NCI-H2227 treated with DMSO at 0.1 percent for 48 hours (cell line): ENCODE measurements at places on chromosomes 7 and 10.

- no peak for DNase-seq
Measured at GRCh38 chr10:79340646-79341244, 6.5 kb upstream of the PPIF start.

DNA sequence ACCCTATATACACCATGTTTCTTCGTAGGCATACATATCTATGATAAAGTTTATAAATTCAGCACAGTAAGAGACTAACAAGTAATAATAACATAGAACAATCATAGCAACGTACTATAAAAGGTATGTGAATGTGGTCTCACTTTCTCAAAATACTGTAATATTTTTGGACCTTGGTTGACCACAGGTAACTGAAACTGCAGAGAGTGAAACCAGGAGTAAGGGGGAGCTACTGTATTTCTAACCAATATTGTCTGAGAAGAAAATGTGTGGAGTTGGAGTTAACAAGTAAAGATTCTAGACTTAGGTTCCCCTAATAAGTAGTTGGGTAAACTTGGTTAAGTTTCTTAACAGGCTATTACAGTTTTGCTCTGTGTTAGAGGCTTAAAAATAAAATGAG lies 72.1 kb downstream of the GNAI1 start:
- no peak for DNase-seq

DNA sequence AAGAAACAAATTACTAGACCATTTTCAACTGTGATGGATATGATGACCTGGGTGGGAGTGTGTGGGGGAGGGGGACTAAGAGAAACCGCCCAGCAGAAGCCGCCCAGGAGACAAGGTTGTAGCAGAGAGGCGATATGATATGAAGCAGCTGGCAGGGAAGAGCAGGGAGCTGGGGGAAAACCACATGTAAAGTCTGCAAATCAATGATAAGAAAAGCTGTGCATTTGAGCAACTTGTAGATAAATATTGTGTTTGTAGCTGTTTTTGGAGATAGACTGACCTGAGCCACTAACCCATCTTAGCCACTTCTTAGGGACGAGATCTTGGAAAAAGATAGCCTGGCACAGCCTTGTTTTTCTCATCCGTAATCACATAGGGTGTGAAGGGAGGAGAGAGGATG lies 252.6 kb downstream of the SEC23IP start:
- DNase-seq: no peak

DNA sequence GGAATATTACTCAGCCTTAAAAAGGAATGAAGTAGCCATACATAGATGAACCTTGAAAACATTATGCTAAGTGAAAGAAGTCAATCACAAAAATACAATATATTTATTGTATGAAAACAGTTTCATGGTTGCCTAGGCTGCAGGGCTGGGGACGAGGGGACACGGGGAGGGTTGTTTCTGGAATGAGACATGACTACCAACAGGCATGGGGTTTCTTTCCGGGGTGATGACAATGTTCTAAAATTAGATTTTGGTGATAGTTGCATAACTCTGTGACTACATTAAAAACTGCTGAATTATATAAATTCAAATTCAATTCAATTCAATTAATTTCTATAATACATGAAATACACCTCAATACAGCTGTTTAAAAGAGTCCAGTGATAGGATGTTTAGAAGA lies 88.0 kb downstream of the ARHGAP22 start:
- no peak for DNase-seq

DNA sequence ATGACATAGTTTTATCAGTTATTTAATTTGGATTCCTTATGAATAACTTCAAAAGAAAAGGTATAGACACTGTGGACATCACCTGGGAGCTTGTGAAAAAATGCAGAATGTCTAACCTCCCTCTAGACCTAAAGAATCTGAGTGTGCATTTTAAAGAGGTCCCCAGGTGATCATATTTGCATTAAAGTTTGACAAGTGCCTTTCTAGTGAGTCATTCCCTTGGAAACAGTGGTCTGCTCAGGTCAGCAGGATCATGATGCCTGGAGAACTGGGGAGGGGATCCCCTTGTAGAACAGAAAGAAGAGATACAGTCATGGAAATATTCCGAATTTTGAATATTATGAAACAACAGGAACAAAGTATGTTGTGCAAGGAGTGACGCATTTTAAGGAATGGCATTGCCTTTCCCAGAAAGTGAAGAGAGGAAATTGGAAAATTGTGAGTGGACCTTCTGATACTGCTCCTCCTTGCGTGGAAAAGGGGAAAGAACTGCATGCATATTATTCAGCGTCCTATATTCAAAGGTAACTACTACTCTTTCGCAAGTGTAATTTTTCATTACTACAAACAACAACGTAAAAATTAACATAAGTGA lies 4.6 kb downstream of the STEAP2 start:
- no peak for DNase-seq

DNA sequence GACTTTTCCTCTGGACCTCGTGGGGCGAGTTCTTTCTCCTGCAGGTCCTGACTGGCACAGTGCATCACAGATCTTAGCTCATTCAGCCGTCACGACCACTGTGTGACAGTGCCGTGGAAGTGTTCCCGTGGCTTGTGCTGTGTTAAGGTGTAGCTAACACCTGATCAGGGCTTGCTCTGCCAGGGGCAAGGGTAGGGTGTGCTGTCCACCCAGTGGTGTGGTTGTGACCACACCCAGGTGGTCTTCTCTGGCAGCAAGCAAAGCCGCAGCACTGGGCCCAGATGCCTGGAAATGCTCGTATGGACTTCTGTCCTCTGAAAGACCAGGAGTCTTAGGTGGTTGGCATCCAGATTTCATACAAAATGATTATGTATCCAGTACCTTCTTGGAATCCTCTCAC lies 86.2 kb downstream of the GLRX3 start:
- DNase-seq: no peak

DNA sequence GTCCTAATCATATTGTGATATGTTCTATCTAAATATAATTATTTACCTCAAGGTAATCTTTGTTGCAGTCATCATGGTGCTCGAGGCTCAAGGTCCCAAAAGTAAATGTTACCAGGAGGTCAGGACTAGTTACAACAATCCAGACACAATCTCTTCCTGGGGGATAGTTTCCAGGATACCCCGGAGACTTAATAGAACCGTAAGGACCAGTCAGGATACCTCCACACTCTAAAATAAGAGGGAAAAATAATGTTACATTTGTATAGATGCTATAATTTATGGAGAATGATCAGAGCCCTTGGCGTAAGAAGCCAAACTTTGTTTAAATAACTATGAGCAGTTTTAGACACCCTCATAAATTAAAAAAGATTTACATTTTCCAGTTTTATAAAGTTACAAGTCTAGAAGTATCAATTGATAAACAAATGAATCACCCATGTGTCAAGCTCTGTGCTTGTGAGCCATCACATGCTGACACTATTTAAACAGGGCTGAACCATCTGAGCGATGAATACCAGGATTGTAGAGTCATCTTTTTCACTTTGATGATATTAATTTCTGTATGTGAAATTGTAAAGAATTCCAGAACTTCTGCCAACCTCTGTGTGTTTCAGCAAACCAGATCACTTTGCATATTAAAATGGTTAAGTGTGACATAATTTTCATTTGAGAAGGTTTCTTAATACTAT lies 41.3 kb downstream of the CUBN start:
- no peak for DNase-seq

- no peak for DNase-seq
Measured at GRCh38 chr7:120733835-120734234, 124.1 kb downstream of the TSPAN12 start.

GRCh38 chr10:86461963-86462804 lies 59.4 kb downstream of the WAPL start:
- DNase-seq: no peak

DNA sequence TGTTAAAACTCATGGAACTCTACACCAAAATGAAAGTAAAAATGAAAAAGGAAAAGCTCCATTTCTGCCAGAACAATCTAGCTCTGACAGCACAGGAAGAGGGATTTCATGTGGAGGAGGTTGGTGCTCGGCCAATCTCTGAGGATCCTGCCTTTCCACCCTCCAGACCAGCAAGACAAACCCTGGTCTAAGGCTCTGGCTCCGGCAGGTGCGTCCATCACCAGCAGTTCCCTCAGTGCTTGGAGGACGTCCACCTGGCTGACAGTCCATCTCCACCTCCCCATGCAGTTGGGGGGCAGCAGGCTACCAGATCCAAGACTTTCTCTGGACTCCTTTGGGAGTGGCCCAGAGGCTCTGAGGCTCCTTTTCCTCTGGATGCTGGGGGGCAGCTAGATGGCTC lies 25.0 kb upstream of the LOXL4 start:
- DNase-seq: no peak

DNA sequence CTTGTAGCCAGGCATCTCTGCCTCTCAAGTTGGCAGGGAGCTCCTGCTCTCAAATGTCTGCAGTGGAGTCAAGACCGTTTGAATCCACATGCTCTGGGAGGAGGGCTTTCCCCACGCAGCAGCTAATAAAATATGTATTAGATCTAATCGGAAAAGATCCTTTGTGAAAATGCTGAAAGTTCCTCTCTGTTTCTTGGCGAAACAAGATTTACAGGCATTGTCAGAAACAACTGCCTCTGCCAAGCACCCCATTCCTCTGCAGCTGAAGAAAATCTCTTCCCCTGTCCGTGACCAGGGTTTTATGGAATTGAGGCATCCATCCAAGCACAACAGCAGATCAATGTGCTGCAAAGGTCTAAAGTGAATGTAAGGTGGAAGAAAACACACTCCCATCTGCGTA lies 165.8 kb downstream of the TCERG1L start:
- no peak for DNase-seq

GRCh38 chr7:87475359-87476178 lies at the start of gene ABCB4:
Gene ABCB4, minus strand, starts transcription at chr7:87475680. Its CDS starts 215 bp downstream, at chr7:87475465.
- no peak for DNase-seq

DNA sequence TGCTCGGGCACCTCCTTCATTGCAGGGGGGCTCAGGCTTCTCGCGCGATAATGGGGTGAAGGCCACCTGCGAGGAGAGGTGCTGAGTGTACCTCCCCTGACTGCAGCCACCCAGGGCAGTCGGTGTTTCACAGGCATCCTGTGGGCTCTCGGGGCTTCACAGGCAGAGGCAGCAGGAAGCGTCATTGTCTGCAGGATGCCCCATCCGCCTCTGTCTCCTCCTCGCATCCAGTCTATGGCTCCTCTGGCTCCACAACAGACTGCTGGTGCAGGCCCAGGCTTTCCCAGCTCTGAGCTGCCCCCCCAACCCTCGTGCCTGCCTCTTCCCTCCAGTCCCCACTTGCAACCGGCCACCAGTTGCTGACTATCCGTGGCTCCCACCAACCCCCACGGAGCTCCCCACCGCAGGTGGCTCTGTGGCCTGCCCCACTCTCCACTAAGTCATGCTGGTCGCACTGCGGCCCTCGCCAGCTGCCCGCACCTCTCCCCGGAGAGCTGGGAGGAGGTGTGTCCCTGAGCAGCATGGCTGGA lies 36.5 kb downstream of the CAMK2B start:
- DNase-seq: no peak

- DNase-seq: peak; percentile 13
Measured at GRCh38 chr10:35416619-35417312, 80.5 kb downstream of the CCNY start.

DNA sequence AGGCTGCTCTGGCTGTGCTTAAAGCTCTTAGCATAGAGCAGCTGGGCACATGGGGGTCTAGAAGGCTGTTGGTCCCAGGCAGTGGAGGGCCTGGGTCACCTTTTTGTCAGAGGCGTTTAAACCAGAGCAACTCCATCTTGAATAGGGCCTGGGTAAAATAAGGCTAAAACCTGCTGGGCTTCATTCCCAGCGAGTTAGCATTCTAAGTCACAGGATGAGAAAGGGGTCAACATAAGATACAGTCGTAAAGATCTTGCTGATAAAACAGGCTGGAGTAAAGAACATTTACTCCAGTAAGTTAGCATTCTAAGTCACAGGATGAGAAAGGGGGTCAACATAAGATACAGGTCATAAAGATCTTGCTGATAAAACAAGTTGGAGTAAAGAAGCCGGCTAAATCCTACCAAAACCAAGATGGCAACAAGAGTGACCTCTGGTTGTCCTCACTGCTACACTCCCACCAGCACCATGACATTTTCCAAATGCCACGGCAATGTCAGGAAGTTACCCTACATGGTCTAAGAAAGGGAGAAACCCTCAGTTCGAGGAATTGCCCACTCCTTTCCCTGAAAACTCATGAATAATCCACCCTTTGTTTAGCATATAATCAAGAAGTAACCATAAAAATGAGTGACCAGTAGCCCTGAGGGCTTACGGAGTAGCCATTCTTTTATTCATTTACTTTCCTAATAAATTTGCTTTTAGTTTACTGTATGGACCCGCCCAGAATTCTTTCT lies 96.8 kb upstream of the PCBD1 start:
- DNase-seq: no peak

- DNase-seq: no peak
Measured at GRCh38 chr7:112533591-112533990, 52.8 kb downstream of the LSMEM1 start.

DNA sequence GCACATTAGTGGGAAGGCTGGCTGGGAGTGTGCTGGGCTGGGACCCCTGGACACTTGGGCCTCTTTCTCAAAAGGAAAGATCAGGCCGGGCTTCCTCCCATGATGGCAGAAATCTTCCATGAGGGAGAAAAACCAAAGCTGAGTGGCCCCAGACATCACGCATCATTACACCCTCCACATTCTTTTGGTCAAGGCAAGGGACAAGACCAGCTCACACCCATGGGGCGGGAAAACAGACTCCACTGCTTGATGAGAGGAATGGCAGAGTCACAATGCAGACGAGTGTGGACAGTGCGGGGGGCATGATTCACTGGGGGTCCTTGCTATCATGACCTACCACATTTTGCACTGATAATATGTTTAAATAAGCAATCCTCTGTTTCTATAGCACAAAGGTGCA lies 73.3 kb downstream of the CREB3L2 start:
- no peak for DNase-seq

DNA sequence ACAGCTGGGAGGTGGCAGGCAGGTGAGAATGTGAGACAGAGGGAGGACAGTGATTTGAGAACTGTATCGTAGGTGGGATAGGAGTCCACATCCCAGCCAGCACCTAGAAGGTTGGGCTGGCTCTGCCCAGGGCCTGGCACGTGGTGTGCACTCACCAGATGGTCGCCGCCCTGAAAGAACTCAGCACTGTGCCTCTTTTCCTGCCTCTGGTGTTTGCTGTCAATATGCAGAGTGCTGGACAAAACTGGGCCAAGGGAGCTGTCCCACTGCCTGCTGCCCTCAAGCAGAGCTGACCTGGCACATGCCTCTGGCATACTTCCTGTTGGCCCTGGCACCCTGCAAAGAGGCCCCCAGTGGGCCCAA lies 36.8 kb downstream of the CHST3 start:
- DNase-seq: no peak

- DNase-seq: no peak
Measured at GRCh38 chr7:116240024-116240668, 29.8 kb downstream of the TES start.

DNA sequence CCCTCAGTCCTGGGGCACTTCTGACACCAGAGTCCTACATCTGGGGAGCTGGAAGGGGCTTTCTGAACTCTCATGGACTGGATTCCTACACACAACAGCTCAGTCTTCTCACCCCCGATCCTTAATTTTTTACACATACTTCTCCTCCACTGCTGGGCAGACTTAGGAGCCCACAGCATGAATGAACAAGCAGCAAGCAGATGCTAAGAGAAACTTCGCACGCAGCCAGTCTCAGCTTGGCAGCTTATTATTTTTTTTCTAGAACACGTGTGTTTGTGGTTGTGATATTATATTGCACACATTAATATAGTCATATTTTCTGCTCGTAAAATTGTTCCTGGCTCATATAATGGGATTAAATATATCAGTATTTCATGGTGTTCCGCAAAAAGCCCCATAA lies 50.9 kb upstream of the LOXL4 start:
- no peak for DNase-seq

GRCh38 chr7:39847227-39847626 lies 102.8 kb upstream of the CDK13 start:
- DNase-seq: no peak

- no peak for DNase-seq
Measured at GRCh38 chr10:77606751-77607150, 30.9 kb downstream of the KCNMA1 start.

GRCh38 chr7:48312151-48312550 lies 140.9 kb downstream of the ABCA13 start:
- DNase-seq: no peak
